Activated T-helper 2 cell treated with anti-CD3 and anti-CD28 coated beads, Interferon-gamma antibody, Interleukin-2, Interleukin-4, amounts not matched to agents 10 μg/mL and 5 μg/mL and 100 μg/mL, durations not matched to agents 14 hours and 24 hours and 36 hours (primary cell): ENCODE measurements at places on chromosomes 4 and X.

DNA sequence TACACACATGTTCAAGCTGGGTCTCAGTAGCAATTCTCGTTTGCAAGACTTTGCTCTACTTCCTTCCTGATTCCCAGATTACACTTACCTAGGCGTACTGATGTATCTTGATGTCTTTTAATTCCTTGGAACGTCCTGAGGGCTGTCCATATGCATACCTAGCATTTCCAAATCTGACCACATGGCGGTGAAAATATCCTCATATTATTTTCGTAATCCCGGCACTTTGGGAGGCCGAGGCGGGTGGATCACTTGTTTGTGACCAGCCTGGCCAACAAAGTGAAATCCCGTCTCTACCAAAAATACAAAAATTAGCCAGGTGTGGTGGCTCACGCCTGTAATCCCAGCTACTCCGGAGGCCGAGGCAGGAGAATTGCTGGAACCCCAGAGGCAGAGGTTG lies 1786.3 kb upstream of the TENM3 start:
- H3K4me3 ChIP-seq, result no peak overlapping the region
- no peak overlapping the region for H3K27ac ChIP-seq
- H3K36me3 ChIP-seq, result no peaks in the 10 kb centered on the region
- no peak for DNase-seq
- no peaks in the 10 kb centered on the region for H3K4me1 ChIP-seq

- peaks cover 27% of the 10 kb centered on the region for H3K4me1 ChIP-seq
- H3K27me3 ChIP-seq, result no peaks in the 10 kb centered on the region
- H3K36me3 ChIP-seq, result no peaks in the 10 kb centered on the region
Observed at GRCh38 chrX:39450234-39450977, 647.4 kb downstream of the BCOR start.

DNA sequence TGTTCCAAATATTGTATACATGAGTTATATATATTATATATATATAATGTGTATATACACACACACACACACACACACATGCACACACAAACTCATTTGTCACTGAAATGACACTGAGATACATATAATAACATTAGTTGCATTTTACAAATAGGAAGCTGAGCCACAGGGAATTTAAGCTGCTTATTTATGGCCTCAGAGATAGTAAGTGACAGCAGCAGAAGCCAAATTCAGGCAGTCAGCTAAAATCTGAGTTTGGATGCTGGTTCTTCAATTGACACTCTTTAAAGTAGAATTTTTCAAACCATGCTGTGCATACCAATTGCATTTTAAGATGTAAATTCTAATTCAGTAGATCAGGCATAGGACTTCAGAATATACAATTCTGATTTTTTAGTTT lies 163.3 kb upstream of the CTSO start:
- H3K36me3 ChIP-seq, result no peaks in the 10 kb centered on the region
- H3K27me3 ChIP-seq, result no peaks in the 10 kb centered on the region
- H3K4me1 ChIP-seq, result no peaks in the 10 kb centered on the region
- no peak overlapping the region for H3K27ac ChIP-seq
- no peak for DNase-seq
- no peak overlapping the region for H3K4me3 ChIP-seq

- H3K27me3 ChIP-seq, result no peaks in the 10 kb centered on the region
- DNase-seq, result no peak
- peaks cover 16% of the 10 kb centered on the region for H3K36me3 ChIP-seq
- H3K4me3 ChIP-seq, result no peak overlapping the region
- H3K27ac ChIP-seq, result no peak overlapping the region
Observed at GRCh38 chrX:65920620-65921019, 119.3 kb downstream of the VSIG4 start.

DNA sequence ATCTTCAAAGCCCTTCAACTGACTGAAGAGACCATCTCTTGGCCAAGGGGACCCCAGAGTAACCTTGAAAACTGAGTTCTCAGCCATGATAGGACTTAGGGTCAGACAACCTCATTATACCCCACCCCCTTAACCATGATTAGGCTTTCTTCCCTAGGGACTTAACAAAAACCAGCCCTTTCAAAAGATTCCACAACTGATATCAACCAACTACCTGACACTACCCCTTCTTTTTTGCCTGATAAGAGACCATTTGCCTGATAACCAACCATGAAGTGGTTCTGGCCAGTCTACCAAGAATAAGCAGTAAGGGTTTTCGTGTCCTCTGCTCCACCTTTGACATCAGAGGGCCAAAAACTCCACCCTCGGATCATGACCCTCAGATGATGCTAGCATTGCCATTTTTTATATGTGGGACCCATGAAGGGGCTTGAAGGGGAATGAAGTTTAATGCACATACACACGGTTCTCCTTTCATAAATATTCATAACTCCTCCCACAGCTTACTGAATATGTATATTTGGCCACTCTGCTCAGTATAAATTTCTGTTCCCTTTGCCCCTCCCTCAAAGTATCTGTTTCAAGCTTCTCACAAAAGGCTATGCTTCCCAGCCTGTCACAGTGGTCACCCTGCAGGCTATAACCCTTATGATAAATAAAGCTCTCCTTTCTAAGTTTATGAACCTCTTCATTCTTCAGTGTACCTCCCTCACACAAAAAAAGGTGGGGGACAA lies 12.3 kb downstream of the TBCK start:
- no peak overlapping the region for H3K27ac ChIP-seq
- H3K27me3 ChIP-seq, result no peaks in the 10 kb centered on the region
- H3K4me1 ChIP-seq, result no peaks in the 10 kb centered on the region
- no peak for DNase-seq
- peaks cover 15% of the 10 kb centered on the region for H3K36me3 ChIP-seq

GRCh38 chr4:157838366-157838765 lies 334.5 kb downstream of the GASK1B start:
- no peaks in the 10 kb centered on the region for H3K4me1 ChIP-seq
- H3K36me3 ChIP-seq, result no peaks in the 10 kb centered on the region
- no peak for DNase-seq
- no peak overlapping the region for H3K4me3 ChIP-seq
- H3K27me3 ChIP-seq, result no peaks in the 10 kb centered on the region
- no peak overlapping the region for H3K27ac ChIP-seq

- peaks cover 11% of the 10 kb centered on the region for H3K4me1 ChIP-seq
- no peaks in the 10 kb centered on the region for H3K27me3 ChIP-seq
- H3K27ac ChIP-seq, result peak overlapping the region; percentile 82
- peaks cover 81% of the 10 kb centered on the region for H3K36me3 ChIP-seq
Observed at GRCh38 chrX:71128166-71128833, 9.9 kb downstream of the MED12 start.

DNA sequence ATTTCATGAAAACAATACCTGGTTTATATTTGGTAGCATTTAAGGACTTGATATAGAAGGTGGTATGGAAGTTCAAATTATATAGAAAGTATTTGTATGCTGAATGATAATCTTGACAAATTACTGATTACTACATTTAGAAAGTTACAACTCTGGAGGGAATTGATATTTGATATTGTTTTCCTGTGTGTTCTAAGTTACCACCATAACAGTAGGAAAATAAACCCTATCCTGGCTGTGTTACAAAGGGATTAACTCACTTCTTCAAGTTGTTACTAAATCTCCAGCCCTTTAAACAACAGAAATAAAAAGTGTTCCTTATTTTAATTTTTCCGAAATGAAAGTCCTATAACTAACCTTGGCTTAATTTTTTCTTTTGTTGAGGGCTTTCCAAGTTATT lies 36.6 kb downstream of the FHL1 start:
- no peak overlapping the region for H3K27ac ChIP-seq
- H3K4me1 ChIP-seq, result no peaks in the 10 kb centered on the region
- no peak overlapping the region for H3K4me3 ChIP-seq
- H3K27me3 ChIP-seq, result no peaks in the 10 kb centered on the region
- no peaks in the 10 kb centered on the region for H3K36me3 ChIP-seq

GRCh38 chr4:81471298-81471587 lies 464 bp downstream of the RASGEF1B start:
- H3K36me3 ChIP-seq, result no peaks in the 10 kb centered on the region
- peaks cover 36% of the 10 kb centered on the region for H3K27me3 ChIP-seq
- peaks cover 33% of the 10 kb centered on the region for H3K4me1 ChIP-seq
- H3K4me3 ChIP-seq, result peak overlapping the region; percentile 85
- DNase-seq, result no peak
- peak overlapping the region; percentile 62 for H3K27ac ChIP-seq

GRCh38 chr4:87895964-87896621 lies 63.3 kb downstream of the MEPE start:
- DNase-seq, result no peak
- no peak overlapping the region for H3K4me3 ChIP-seq
- peaks cover 16% of the 10 kb centered on the region for H3K27me3 ChIP-seq
- H3K4me1 ChIP-seq, result peaks cover 10% of the 10 kb centered on the region
- no peaks in the 10 kb centered on the region for H3K36me3 ChIP-seq

GRCh38 chr4:114318309-114318708 lies 280.3 kb upstream of the UGT8 start:
- H3K27me3 ChIP-seq, result no peaks in the 10 kb centered on the region
- no peak overlapping the region for H3K27ac ChIP-seq
- no peaks in the 10 kb centered on the region for H3K36me3 ChIP-seq
- no peak for DNase-seq
- H3K4me3 ChIP-seq, result no peak overlapping the region

DNA sequence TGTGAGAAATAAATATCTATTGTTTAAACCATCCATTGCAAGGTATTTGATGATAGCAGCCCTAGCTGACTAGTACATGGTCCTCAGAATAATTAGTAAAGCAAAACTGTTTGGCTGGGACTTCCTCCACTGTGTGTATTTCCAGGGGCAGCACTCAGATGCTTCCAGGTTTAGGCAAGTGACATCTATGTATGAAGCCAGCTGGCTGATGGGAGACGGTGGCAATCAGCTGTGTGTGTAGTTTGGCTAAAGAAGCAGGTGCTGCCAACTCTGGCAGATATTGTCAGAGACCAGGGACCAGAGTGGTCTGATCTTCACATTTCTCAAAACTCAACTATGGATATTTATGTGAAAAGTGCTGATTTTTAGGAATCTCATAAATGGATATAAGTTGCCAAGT lies 19.1 kb downstream of the HS3ST1 start:
- H3K27ac ChIP-seq, result no peak overlapping the region
- H3K27me3 ChIP-seq, result peaks cover 2% of the 10 kb centered on the region
- H3K4me3 ChIP-seq, result no peak overlapping the region
- no peaks in the 10 kb centered on the region for H3K36me3 ChIP-seq
- H3K4me1 ChIP-seq, result no peaks in the 10 kb centered on the region

GRCh38 chr4:164345756-164346155 lies 408.2 kb upstream of the SMIM31 start:
- no peak overlapping the region for H3K27ac ChIP-seq
- H3K4me1 ChIP-seq, result no peaks in the 10 kb centered on the region
- no peak overlapping the region for H3K4me3 ChIP-seq
- no peaks in the 10 kb centered on the region for H3K36me3 ChIP-seq
- DNase-seq, result no peak

DNA sequence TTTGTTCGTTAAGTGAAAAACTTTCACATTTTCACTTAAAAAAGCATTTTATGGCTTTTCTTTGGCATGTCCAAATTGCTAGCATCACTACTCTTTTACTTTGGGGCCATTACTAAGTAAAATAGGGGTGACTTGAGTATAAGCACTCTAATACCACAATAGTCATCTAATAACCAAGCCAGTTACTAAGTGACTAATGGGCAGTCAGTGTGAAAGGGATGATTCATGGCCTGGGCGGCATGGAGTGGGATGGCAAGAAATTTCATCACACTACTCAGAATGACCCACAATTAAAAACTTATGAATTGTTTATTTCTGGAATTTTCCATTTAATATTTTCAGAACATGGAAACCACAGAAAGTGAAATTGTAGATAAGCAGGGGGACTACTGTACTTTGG lies 60.9 kb downstream of the BMP15 start:
- H3K4me3 ChIP-seq, result no peak overlapping the region
- H3K27me3 ChIP-seq, result no peaks in the 10 kb centered on the region
- H3K4me1 ChIP-seq, result no peaks in the 10 kb centered on the region
- no peak overlapping the region for H3K27ac ChIP-seq

DNA sequence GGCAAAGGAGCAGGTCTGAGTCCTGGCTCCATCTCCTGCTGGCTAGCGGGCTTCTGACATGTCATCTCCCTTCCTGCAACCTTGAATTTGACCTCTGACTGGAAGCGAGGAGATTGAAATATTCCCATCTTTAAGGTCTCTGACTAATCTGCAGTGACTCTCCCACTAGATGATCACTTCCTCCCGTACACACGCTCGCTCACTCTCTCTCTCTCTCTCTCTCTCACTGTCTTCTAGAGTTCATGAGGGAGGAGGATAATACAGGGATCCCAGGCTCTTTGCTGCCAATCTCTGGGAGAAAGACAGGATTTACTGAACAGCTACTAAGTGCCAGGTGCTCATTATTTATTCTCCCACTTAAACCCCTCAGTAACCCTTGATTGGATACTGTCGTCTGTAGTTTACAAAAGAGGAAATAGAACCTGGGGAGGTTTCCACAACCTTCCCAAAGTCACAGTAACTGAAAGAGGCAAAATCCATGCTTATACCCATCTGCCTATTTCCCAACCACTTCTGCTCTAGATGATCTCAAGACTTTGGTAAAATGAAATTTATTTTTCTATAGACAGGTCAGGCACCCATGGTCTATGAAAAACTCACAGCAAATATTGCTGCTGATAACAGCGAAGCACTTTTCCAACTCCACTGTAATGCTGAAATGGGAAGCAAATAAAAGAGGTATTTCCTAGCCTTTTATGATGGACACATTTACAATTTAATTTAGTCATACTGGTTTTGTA lies 193.5 kb upstream of the C1QTNF7 start:
- H3K27me3 ChIP-seq, result no peaks in the 10 kb centered on the region
- no peak overlapping the region for H3K4me3 ChIP-seq
- H3K27ac ChIP-seq, result no peak overlapping the region
- no peak for DNase-seq
- peaks cover 42% of the 10 kb centered on the region for H3K4me1 ChIP-seq

GRCh38 chrX:29580560-29580959 lies 634.8 kb upstream of the MAGEB2 start:
- H3K27ac ChIP-seq, result no peak overlapping the region
- H3K4me3 ChIP-seq, result no peak overlapping the region
- DNase-seq, result no peak
- H3K27me3 ChIP-seq, result no peaks in the 10 kb centered on the region
- no peaks in the 10 kb centered on the region for H3K4me1 ChIP-seq

DNA sequence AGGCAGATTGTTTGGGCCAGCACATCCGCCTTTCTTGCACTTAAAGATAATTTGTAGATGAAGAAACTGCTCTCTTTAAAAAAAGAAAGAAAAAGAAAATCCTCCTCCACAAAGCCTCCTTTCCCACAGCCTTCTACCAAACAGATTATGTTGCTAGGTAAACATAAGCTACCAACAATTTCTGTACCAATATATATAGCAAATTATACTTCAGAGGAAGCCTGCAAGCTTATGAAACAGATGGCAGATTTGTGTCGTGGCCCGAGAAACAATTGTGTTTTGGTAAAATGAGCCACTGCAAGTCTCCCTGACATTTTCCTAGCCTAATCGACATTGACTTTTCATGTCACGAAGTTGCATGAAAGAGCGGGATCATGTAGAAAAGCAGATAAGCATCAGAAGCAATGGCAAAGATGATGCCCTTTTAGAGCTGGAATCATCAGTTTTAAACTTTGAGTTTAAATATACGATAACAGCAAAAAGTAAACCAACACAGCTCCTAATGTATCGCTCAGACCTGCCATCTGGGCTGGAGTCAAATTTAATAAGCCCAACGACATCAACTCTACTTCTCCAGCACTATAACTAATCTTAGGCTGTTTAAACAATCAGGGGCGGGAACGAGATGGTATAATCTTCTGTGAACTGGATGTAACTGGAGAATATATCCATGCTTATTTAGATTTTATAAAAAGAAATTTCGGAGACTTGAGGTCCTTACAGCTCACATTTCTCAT lies 94.9 kb upstream of the PLAC1 start:
- no peak overlapping the region for H3K4me3 ChIP-seq
- no peaks in the 10 kb centered on the region for H3K36me3 ChIP-seq
- no peak overlapping the region for H3K27ac ChIP-seq
- no peaks in the 10 kb centered on the region for H3K4me1 ChIP-seq
